Ecto neural progenitor cell (in vitro differentiated cells): ENCODE measurements at places on chromosomes 2 and 18.

GRCh38 chr2:211760103-211760502 lies 778.5 kb downstream of the ERBB4 start:
- DNase-seq, result no peak

- no peak for DNase-seq
These were observed 166.2 kb downstream of the SH3RF3 start for GRCh38 chr2:109295070-109295780.

DNA sequence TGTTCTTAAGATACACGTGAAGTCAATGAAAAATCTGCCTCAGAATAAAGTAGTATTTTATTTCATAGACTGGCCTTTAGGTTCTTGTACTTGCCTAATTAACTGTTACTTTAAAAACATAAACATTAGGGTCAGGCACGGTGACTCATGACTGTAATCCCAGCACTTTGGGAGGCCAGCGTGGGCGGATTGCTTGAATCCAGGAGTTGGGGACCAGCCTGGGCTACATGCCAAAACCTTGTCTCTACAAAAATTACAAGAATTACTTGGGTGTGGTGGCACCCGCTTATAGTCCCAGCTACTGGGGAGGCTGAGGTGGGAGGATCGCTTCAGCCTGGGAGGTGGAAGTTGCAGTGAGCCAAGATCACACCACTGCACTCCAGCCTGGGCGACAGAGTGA lies 16.0 kb upstream of the SNORC start:
- DNase-seq, result no peak

GRCh38 chr2:239507576-239508258 lies 106.9 kb upstream of the HDAC4 start:
- no peak for DNase-seq

DNA sequence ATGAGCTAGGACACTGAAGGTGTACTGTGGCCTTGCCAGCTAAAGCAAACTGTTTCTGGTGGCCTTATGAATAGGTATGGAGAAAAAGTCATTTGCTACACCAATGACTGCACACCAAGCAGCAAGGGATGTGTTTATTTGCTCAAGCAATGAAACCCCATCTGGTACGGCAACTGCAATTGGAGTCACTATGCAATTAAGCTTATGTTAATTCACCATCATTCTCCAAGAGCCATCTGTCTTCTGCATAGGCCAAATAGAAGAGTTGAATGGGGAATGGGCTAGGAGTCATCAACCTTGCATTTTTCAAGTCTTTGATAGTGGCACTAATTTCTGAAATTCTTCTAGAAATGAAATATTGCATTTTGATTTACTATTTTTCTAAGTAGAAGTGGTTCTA lies 372.0 kb downstream of the KCNJ3 start:
- no peak for DNase-seq

GRCh38 chr2:7324706-7325105 lies 407.5 kb downstream of the RNF144A start:
- DNase-seq, result peak; percentile 51
